ENCODE measurements at places on chromosomes 6 and 20. TPM values are rescaled to one million over a fixed set of nuclear protein-coding genes. Genes with fewer than 3 reads are reported as not detected.

- DNase-seq: no peak
Observed at GRCh38 chr6:76940191-76940590, 523.1 kb downstream of the HTR1B start.

- DNase-seq: no peak
Observed at GRCh38 chr6:108039681-108040080, 34.9 kb downstream of the OSTM1 start.

GRCh38 chr20:44495257-44495656, 19.6 kb downstream of the TTPAL start:
- no peak for DNase-seq

DNA sequence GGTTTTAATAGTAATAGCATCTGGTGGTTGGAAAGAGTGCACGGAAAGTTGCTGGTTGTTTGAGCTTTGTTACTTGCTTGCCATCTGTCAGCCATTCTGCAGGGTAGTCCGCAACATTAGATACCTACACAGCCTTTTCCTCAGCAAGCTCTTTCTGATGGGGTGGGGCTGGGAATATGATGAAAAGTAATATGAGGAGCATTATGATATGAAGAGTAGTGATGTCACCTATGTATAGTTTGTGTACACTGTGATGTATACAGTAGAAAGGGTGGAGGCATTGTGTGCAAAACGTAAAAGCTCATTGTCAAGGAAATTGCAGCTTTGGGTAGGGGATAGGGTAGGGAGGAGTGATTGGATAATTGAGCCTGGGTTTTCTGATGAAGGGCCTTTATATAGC, 16.1 kb downstream of the SCAF8 start:
- DNase-seq: no peak

DNA sequence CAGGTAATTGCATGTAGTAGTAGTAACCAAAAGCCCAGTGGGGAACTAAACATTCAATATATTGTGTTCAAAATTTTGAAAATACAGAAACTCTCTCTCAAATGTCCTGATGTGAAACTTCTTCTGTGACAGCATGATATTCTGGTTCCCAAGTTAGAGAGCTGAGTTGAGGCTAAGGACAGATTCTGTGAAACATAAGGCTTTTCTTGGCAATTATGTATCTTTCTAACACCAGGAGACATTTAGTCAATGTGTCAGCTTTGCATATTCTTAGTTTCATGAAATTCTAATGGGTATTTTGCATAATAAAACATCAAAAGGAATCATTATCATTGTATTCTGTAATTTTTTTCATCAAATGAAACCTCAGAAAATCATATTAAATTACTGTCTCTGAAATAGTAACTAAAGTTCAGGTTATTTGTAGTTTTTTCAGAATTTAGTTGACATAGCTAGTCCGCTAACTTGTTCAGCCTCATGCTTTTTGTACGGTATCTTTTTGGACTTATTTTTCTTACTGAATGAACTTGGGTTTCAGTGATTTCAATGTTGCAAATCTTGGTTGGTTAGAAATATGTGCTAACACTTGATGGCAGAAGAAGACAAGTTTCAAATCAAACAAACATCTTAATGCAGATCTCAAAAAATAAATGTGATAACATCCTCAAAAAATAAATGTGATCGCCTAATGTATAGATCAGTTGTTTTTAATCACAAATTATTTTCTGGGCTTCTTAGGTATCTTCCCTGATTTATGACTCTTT, 70.4 kb downstream of the AKAP7 start:
- no peak for DNase-seq

- DNase-seq: peak; percentile 76
Observed at GRCh38 chr6:42030585-42031506, 19.5 kb upstream of the TAF8 start.

- DNase-seq: no peak
Observed at GRCh38 chr20:871436-871835, 37.9 kb downstream of the FAM110A start.

DNA sequence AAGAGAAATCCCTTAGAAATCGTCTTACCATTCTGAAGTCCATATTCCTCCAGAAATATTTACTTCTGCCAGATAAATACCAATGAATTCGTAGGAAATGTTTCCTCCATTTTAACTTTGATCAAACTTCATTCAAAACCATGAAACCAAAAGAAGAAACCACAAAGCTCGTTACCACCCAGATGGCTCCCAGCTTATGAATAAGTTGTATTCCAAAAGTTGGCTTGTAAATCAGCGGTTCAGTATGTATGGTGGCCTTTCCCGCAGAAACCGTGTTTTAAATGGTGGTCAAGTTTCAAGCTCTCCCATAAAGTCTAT, 73.6 kb upstream of the RIPOR2 start:
- no peak for DNase-seq

TFAP2D gene
- total RNA-seq: not detected

DNA sequence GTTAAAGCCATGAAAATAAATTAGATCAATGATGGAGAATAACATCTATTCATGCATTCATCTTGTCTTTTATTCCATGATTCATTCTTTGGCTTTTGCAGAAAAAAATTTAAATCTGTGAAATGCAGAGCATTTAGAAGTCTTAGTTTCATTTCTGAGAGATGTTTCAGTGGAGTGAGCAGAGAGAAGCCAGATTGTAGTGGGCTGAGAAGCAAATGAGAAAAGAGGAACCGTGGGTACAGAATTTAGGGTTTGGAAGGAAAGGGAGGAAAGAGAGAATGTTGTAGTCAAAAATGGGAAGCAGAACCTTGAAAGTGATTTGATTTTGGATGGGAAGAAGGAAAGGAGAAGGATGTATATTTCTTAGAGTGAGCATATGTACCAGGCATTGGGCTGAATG, 260.3 kb upstream of the MAN1A1 start:
- DNase-seq: no peak

DNA sequence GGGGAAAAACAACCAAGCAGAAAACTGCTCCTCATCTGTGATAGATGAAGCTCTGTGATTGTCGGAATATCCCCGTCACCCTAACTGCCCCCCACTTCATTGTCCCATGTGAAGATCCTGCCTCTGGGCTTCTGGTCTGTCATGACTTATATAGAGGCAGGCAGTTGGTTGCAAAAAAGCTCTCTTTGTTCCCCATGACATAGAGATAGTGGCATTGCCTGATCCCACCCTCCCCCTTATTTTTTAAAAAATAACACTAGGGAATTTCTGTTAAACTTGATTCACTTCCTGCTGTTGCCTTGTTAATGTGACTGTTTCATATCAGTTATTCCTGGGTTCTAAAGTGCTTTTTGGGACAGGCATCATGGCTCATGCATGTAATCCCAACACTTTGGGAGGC, 203.1 kb downstream of the JARID2 start:
- no peak for DNase-seq
